Coronary artery (tissue), 2 donors: ENCODE measurements at places on chromosomes 13 and 19.

- DNase-seq: peak; percentile 45
Observed at GRCh38 chr13:51920267-51920666, 58.5 kb downstream of the CCDC70 start.

DNA sequence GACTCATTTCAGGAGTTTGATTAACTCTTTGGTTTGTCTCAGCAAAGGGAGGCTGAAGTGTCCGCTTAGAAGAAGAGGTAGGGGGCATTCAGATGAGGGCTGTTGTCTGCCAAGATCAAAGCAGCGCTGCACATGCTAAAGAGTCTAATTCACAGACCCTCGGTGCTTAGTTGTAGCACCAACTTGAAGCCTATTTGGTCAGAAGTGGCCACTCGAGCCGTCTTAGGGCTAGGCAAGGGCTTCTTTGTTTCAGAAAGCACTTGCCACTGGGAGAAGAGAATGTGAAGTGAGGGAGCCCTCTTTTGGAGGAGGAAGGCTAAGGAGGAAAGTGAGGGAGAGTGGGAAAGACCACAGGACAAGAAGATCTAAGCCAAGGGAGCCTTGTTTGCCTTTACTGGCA lies 313.4 kb upstream of the TMTC4 start:
- DNase-seq: no peak

GRCh38 chr19:7381073-7381390 lies 32.3 kb downstream of the ARHGEF18 start:
- no peak for DNase-seq

DNA sequence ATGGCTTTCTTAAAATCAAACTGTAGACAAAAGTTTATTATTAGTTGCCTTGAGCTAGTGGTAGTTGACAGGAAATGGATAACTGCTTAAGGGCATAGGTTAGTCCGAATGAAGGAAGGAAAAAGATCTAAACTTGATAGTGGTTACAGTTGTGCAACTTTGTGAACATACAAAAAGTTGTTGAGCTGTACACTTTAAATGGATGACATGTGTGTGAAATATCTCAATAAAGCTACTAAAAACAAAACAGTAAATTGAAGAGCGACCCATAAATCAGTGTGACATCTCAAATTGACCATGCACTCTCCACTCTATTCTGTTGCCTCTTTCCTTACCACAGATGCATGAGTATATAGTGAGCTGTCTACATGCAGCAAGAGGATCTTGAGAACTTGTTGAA lies 1757.8 kb downstream of the PCDH9 start:
- DNase-seq: no peak

DNA sequence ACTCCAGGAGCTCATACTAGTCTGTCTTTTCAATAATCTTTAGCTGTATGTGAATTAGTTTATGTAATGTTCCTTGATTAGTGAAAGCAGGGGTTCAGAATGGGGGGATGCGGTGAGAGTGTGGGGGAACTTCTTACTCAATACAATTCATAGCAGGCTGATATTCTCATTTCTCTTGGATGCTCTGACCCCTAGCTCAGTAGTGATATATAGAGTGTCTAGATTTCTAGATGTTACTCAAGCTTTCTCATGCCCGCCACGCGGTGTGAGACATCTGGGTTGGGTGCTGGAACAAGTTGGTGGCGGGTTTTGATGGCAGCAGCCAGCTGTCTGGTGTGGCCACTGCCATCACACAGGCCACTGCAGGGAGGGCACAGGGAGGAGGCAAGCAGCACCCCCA lies 39.3 kb upstream of the FLT1 start:
- no peak for DNase-seq

DNA sequence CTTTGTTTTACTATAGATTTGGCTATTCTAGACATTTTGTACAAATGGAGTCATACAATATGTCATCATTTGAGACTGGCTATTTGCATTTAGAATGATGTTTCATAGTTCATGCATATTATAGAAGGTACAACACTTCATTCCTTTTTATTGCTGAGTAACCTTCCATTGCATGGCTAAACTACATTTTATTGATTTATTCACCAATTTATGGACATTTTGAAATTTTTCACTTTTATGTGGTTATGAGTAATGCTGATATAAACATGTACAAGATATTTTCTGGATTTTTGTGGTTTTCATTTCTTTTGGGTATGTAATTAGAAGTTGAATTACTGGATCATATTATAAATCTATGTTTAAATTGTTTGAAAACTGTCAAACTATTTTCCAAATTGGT lies 710.3 kb upstream of the SLITRK5 start:
- no peak for DNase-seq

DNA sequence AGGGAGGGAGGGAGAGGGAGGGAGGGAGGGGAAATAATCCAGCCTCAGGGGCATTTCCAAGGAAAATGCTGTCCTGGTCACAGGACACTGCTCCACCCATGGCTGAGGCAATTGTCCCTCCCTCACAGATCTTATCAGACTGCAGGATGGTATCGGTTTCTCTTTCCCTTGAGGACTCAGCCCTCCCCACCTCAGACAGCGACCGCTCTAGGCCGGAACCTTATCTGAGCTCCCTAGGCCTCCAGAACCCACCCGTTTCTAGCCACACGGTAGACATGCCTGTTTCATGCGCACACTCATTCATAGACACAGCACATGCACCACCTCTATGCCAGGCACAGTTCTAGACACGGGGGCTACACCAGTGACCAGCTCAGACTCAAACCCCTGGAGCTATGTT lies 10.0 kb upstream of the IZUMO2 start:
- DNase-seq: no peak

- no peak for DNase-seq
Observed at GRCh38 chr13:73633817-73634460, 500.3 kb downstream of the KLF12 start.
